ENCODE measurements at places on chromosomes 16 and 17. TPM values are rescaled to one million over a fixed set of nuclear protein-coding genes. Genes with fewer than 3 reads are reported as not detected.

The KRT33B gene
- total RNA-seq = not detected

The SLC13A5 gene
- total RNA-seq = 0.23 TPM

The SMIM22 gene
- total RNA-seq = 0.61 TPM

The SEPTIN1 gene
- 124 TPM for total RNA-seq

The GPR142 gene
- not detected for total RNA-seq

The TBX21 gene
- total RNA-seq = 8.3 TPM

The PRR35 gene
- total RNA-seq = not detected

The FBXW10 gene
- total RNA-seq = not detected

The RGS11 gene
- not detected for total RNA-seq

The WSCD1 gene
- total RNA-seq = not detected

The DNAH3 gene
- total RNA-seq = not detected

The ANKRD13B gene
- total RNA-seq = 14.0 TPM

The DYNC1LI2 gene
- 37.9 TPM for total RNA-seq

The KRTAP3-1 gene
- total RNA-seq = not detected

The ATP1B2 gene
- total RNA-seq = 0.32 TPM

The MPHOSPH6 gene
- total RNA-seq = 9.7 TPM

The MT1H gene
- 1.8 TPM for total RNA-seq

The CRYM gene
- total RNA-seq = 4.8 TPM

The ODAD4 gene
- total RNA-seq = 0.46 TPM

The TP53TG3B gene
- not detected for total RNA-seq

The CD300H gene
- not detected for total RNA-seq

The DHX58 gene
- total RNA-seq = 29.9 TPM

The BIRC5 gene
- total RNA-seq = 73.8 TPM

The KRTAP4-1 gene
- not detected for total RNA-seq

The TMEM95 gene
- total RNA-seq = not detected

The CUEDC1 gene
- 7.4 TPM for total RNA-seq

The LSM12 gene
- total RNA-seq = 74.0 TPM

The MPV17L gene
- 0.05 TPM for total RNA-seq

The CCL5 gene
- total RNA-seq = 60.2 TPM

The CPSF4L gene
- total RNA-seq = not detected

The CSH2 gene
- not detected for total RNA-seq

The TBC1D3I gene
- not detected for total RNA-seq

The EVI2A gene
- total RNA-seq = 22.9 TPM

The ACSM5 gene
- 0.26 TPM for total RNA-seq

The MT1G gene
- total RNA-seq = 4.2 TPM

The SLC13A2 gene
- 0.13 TPM for total RNA-seq

The CX3CL1 gene
- total RNA-seq = 1.2 TPM

The CDK3 gene
- total RNA-seq = 5.3 TPM

The LLGL2 gene
- total RNA-seq = 6.3 TPM

The KCNJ18 gene
- total RNA-seq = not detected

The CCL14 gene
- not detected for total RNA-seq

The DNAAF8 gene
- total RNA-seq = 0.36 TPM

The TMEM204 gene
- total RNA-seq = not detected

The RNU2-1 gene
- total RNA-seq = 10,813 TPM

The KRT9 gene
- not detected for total RNA-seq

The CTRB2 gene
- total RNA-seq = 8.9 TPM

The TBC1D3 gene
- not detected for total RNA-seq

The ABCC12 gene
- not detected for total RNA-seq

The MT4 gene
- not detected for total RNA-seq

The ETV4 gene
- total RNA-seq = 2.2 TPM

The HIC1 gene
- total RNA-seq = 61.1 TPM

The C16orf86 gene
- 2.7 TPM for total RNA-seq

The KCNH4 gene
- 0.19 TPM for total RNA-seq

The KRTAP4-4 gene
- not detected for total RNA-seq

The POLDIP2 gene
- total RNA-seq = 108 TPM

The CHST5 gene
- total RNA-seq = 0.19 TPM

The ACSM2A gene
- not detected for total RNA-seq

The CLEC16A gene
- 28.7 TPM for total RNA-seq

The RABEP1 gene
- total RNA-seq = 60.0 TPM

The MRM3 gene
- 26.9 TPM for total RNA-seq

Data from GM12878 (cell line).